Astrocyte (in vitro differentiated cells and primary cell): ENCODE measurements at places on chromosomes 2 and 18.
A peak's percentile ranks its signal among the peaks of the same experiment; 100 is the strongest.

- DNase-seq, result peak; percentile 91
These were observed 115.0 kb upstream of the TMEM200C start for GRCh38 chr18:6010284-6010683.

- no peak for DNase-seq
These were observed 303.8 kb upstream of the UBE2E3 start for GRCh38 chr2:180676520-180677025.

DNA sequence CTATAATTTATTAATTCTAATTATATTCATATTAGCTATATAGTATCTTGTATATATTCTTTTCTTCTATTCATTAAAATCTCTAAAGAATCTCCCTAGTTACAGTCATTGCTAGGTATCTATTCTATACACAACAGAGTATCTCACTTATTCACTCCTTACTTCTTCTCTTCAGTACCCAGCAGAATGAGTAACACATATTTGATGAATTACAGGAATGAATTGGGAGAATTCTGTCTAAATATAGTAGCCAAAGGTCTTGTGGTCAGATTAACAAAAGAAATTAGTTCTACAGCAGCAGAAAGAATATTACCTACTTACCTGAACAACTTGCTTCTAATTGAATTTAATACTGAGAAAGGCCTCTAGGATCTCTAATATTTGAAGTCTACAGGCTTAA, 758.0 kb upstream of the ZEB2 start:
- peak; percentile 67 for DNase-seq

GRCh38 chr2:218059289-218059688, 9.8 kb upstream of the RUFY4 start:
- DNase-seq, result no peak

GRCh38 chr2:23452853-23453420, 68.0 kb downstream of the KLHL29 start:
- DNase-seq, result peak; percentile 72

GRCh38 chr2:190533968-190534309, 583 bp downstream of the NEMP2 start:
- DNase-seq, result no peak

DNA sequence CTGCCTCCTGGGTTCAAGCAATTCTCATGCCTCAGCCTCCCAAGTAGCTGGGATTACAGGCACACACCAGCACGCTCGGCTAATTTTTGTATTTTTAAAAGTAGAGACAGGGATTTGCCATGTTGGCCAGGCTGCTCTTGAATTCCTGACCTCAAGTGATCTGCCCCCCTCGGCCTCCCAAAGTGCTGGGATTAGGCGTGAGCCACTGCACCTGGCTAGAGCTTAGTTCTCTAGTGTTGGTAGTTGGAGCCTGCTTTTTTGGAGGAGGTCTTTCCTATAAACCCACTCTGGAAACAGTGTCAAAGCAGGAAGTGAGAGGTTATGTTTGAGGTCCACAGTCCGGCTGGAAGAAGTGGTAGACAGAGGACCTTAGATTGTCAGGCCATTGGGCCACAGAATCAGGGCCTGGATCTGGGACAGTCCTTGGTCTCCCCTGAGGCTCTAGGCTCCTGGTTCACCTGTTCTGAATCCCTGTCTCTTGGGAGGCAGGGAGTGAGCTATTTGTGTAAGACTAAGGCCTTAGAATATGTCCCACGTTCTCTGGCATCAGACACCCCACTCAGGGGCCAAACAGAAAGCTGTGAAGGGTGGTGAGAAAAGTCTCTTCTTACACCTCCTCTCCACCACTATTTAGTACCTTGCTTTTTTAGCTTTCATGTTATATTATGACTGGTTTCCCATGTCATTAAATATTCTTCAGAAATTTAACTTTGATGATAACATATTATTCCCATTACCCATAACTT, 34.5 kb downstream of the PCBP1 start:
- DNase-seq, result no peak

DNA sequence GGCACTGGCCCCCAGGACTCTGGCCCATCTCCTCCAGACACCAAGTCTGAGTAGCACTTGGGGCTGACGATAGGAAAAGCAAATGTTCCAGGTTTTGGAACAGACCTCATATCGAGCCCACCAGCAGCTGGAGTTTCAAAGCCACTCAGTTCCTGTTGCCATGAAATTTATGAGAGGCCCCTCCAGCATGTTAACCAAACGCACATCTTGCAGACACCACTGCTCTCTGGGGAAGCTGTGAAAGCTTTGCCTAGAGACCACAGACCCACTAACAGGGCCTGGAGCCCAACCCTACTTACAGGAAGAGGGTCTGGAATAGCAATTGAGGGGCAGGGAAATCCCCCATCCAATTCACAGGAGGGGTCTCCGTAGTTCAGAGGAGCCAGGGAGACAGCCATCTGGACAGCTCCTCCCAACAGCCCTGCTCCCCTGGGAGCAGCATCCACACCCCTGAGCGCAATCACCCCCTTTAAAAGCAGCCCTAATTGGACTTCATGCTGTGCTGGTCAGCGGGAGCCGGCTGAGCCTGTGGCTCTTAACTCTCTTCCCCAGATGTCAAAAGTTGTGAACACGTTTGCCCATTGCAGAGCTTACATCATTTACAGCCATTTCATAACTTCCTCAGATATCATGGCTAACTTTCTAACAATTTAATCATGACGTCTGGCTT, 81.3 kb downstream of the TGFA start:
- DNase-seq, result no peak

- DNase-seq, result peak; percentile 39
These were observed 166.0 kb downstream of the SOCS6 start for GRCh38 chr18:70454704-70455322.

DNA sequence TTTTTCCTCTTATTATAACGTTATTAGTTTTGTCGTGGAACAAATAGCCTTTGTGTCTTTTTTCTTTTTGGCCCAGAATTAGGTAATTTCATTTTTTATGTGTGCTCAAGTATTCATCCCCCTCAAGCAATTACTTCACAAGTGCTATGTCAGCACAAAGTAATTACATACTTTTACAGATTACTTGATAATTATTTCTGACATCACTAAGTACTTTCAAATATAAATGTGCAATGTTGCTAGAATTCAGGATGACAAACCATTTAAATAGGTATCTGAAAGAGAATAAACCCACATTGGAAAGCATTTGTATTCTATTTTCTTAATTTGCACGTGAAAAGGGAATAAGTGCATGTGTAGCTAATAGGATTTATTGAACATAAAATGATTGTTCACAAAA, 238.2 kb downstream of the CDH7 start:
- no peak for DNase-seq

- DNase-seq, result no peak
These were observed 518.8 kb upstream of the ACVR2A start for GRCh38 chr2:147325990-147326389.

DNA sequence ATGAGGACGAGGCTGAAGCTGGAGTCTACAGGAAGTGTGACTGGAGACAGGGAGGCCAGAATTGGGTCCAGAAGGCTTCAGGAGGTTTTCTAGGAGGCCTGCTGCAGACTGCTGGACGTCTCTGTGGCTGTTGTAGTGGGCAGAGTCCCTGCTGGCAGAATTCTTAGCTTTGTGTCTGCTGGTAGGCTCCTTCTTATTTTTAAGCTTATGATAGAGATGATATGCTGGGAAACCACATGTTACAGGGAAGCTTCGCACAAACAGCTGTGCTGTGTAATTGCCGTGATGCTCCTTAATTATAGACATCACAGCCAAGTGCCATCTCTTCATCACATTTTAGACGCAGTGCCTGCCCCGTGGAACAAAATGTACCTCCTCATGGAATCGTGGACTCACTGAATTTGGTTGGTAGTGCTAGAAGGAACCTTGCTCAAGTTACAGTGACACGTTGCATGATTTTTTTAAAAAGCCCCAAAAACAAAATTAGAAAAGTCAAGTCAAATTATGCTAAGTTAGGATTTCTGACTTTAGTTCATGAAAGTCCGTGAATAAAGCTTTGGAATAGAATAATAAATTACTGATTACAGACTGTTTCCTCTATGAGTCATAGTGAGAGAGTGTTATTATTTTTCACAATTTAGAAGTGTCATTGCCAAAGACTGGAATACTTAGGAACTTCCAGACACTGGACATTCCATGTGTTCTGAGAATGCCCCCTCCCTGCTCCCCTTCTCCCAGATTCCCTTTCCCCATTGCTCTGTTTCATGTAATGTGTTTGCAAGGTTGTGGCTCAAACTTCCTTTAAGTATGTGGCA, 144.1 kb downstream of the FHOD3 start:
- DNase-seq, result peak; percentile 90

GRCh38 chr18:12659904-12660605, 2.1 kb upstream of the SPIRE1 start:
- DNase-seq, result peak; percentile 63

GRCh38 chr2:2726163-2726562, 395.1 kb upstream of the MYT1L start:
- DNase-seq, result no peak

- DNase-seq, result no peak
These were observed 32.5 kb downstream of the DPP4 start for GRCh38 chr2:162041485-162041884.

- no peak for DNase-seq
These were observed 123.1 kb upstream of the PPP1CB start for GRCh38 chr2:28628506-28628905.

GRCh38 chr2:130303169-130303568, 39.5 kb upstream of the IMP4 start:
- DNase-seq, result no peak

GRCh38 chr18:68608851-68609490, 105.9 kb downstream of the TMX3 start:
- peak; percentile 2 for DNase-seq

GRCh38 chr2:36473230-36473629, 117.7 kb downstream of the CRIM1 start:
- DNase-seq, result no peak

DNA sequence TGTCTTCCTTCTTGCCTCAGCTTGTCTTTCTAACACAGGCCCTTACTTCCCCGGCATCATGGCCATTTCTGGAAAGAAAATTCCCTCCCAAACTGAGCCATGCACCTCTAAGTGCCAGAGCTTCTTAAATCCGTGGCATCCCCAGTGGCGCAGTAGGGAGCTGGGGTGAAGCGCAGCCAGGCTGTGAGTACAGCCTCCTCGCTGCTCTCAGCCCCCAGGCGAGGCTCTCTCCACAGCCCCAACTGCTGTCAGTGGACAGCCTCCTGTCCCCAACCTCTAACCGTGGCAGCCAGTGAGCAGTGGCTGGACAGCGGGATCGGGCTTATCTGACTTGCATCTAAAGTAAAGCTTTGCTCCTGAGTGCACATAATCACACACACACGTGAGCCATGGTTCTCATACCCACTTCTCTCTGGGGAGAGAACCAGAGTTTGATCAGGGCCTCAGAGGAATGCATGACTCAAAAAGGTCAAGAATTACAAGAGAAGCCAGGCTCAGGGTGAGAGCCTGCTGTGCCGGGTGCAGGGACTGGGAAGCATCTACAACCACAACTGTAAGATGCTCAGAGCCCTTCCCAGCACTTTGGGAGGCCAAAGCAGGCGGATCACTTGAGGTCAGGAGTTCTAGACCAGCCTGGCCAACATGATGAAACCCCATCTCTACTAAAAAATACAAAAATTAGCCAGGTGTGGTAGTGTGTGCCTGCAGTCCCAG, 50.7 kb downstream of the SFXN5 start:
- DNase-seq, result peak; percentile 61

DNA sequence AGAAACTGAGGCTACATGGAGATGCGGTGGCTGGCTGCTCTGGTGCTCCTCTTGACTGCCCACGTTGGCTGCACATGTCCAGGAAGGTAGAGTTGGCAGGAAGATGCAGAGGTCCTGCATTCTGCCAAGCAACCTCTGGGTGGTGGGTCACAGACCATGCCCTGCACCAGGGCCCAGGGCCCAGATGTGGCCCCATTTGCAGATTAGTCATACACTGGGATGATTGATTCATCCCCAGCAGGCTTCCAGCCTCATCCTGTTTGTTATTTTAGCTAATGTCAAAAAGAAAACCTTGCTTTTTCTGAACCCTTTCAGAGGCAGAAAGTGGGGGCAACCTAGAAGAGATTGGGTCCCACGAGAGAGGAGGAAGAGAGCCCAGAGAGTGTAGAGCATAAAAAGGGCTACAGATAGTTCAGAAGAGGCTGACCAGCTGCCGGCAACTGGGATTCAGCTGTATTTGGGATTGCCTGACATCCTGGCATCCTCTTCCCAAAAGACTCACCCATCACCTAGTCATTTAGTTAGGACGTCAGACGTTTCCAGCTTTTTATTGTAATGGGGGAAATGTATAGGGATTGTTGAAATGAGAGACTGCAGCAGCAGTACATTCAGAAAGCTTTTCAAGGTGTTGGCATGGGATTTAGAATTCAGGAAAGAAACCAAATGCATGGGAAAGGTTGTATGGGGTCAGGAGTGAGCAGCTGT, 101.9 kb downstream of the CTIF start:
- no peak for DNase-seq

DNA sequence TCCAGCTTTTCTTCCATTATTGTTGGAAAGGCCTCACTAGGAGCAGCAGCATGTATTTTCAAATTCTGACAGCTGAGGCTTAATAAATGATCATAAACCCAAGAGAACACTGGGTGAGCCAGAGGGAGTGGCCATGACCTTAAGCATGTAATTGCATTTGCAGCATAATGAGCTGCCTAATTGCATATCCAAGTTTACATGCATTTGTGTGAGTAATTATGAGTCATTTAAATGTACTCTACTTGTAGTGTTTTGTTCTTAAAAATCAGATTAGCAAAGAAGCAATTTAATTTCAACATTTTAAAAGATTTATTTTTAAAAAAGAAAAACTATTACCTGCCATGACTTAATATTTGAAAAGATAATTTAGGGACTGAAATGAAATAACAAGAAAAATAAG, 74.8 kb downstream of the NOL10 start:
- peak; percentile 31 for DNase-seq

GRCh38 chr18:45617284-45617683, 2.0 kb downstream of the SLC14A2 start:
- DNase-seq, result peak; percentile 84

GRCh38 chr2:148048475-148049221, 27.8 kb downstream of the MBD5 start:
- peak; percentile 74 for DNase-seq

DNA sequence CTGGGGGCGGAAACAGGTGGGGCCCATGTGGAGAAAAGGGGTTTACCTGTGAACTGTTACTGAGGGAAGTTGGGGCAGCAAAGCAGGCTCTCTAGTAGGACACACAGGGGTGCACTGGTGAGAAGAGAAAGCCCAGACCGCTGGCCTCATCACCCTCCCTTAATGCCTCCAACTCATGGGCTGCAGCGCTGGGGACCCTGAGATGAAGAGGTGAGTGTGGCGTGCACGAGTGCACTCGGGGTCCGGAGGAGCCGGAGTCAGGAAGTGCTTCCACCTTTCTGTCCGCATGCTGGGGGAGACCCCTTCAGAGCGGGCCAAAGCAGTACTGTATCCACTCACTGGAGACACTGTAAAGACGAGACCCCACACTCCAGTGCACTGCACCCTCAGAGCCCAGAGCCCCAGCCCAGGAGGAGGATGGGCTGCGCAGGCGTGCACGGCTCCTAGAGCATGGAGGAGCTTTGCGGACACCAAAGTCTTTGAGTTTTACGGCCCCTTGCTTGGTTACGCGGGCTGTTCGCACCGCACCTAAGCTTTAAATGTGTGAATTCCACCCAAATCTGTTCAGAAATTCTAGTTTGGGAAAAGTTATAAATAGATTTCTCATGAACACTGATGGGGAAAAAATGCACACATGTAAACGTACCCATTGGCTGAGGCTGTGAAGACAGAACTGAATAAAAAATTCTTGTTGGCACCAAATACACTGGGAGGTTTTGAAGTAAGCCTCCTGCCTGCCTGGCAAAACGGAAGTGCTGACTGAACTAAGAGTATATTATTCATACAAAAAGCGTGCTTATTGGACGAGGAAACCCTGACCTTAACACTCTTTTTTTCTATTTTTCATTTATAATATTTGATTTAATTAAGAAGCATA, 45.4 kb upstream of the PPP4R1 start:
- no peak for DNase-seq
